Cortex of kidney (tissue), 1 donor: ENCODE measurements at places on chromosomes 11 and 22.

GRCh38 chr22:29994027-29994715, 86.1 kb upstream of the HORMAD2 start:
- DNase-seq = no peak

- no peak for DNase-seq
Observed at GRCh38 chr11:32450372-32450771, 15.0 kb upstream of the WT1 start.

DNA sequence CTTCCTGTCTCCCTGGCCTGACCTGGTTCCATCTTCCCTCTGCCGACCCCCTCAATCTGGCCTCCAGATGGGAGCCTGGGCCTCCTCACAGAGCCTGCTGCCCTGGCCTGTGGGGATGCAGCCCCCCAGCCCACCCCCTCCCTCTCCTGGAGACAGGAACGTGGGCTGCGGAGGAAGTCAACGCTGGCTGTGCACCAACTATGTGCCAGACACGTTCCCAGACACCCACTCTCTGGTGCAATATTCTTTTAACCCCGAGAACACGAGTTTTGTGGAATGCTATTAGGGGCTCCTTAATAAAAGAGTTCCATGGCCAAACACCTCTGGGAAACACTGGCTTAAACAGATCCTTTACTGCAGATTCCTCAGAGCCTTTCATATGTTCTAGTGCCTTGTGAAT, 15.9 kb downstream of the WNT11 start:
- DNase-seq = no peak

DNA sequence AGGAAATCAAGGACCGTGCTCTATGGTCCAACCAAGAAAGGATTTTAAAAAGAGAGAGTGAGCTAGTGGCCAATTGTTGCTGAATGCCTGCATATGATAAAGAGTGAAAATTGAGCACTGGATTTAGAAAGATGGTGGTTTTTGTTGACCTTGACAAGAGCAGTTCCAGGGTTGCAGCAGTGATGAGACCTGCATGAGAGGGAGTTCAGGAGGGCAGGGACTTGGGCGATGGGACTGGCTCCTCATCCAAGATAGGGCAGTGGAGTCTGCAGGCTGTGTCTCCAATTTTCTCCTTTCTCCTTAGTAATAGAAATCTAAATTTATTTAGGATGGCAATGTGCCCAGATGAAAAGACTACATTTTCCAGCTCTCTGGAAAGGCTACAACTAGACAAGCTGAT, 94.0 kb upstream of the B3GAT1 start:
- no peak for DNase-seq

DNA sequence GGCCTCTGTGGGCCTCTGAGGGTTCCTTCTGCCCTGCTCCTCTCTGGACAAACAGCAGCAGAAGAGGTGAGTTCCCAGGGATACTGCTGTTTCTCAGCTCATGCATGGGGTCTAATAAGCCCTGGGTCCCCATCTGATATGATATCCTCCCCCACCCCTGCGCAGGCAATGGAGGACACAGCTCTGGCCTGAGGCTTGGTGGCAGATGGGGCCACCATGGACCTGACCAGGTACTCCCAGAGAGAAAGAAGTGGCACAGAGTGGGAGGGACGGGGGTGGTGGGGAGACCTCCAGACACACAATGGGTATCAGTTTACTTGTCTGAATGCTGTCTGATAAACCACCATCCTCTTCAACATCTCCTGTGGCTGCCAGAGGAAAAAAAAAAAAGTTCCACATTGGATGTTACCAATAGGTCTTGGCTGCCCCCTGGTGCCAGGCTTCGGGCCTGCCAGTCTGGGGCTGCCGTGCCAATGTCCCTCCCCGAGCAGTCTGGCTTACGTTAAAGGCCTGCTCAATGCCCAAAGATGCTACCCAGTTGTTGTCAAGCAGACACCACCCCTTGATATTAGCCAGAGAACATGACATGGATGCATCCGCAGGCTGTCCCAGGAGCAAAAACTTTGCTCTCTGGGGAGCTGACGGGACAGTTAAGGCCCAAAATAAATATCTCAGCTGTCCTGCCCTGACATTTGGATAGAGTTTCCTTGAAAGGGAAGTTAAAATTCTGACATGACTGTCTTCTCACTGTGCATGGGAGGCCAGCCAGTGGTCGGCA, 27.9 kb upstream of the ABCC8 start:
- no peak for DNase-seq

DNA sequence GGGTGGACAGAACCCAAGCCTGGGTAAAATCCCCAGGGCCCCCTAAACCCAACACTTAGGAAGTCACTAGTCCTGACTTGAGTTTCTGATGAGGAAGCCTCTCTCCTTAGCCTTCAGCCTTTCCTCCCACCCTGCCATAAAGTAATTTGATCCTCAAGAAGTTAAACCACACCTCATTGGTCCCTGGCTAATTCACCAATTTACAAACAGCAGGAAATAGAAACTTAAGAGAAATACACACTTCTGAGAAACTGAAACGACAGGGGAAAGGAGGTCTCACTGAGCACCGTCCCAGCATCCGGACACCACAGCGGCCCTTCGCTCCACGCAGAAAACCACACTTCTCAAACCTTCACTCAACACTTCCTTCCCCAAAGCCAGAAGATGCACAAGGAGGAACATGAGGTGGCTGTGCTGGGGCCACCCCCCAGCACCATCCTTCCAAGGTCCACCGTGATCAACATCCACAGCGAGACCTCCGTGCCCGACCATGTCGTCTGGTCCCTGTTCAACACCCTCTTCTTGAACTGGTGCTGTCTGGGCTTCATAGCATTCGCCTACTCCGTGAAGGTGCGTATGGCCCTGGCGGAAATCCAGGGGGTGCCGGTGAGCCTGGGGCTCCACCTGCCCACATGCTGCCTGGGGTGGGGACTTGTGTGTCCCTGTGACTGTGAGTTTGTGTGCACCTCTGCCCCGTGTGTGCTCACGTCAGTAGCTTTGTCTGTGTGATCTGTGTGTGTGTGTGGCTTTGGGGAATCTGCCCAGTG, at the start of gene IFITM1:
Gene IFITM1, plus strand, starts transcription at position 254 of the 767 bp plus-strand sequence. Its CDS starts 131 bp downstream, at position 385.
- DNase-seq = no peak

DNA sequence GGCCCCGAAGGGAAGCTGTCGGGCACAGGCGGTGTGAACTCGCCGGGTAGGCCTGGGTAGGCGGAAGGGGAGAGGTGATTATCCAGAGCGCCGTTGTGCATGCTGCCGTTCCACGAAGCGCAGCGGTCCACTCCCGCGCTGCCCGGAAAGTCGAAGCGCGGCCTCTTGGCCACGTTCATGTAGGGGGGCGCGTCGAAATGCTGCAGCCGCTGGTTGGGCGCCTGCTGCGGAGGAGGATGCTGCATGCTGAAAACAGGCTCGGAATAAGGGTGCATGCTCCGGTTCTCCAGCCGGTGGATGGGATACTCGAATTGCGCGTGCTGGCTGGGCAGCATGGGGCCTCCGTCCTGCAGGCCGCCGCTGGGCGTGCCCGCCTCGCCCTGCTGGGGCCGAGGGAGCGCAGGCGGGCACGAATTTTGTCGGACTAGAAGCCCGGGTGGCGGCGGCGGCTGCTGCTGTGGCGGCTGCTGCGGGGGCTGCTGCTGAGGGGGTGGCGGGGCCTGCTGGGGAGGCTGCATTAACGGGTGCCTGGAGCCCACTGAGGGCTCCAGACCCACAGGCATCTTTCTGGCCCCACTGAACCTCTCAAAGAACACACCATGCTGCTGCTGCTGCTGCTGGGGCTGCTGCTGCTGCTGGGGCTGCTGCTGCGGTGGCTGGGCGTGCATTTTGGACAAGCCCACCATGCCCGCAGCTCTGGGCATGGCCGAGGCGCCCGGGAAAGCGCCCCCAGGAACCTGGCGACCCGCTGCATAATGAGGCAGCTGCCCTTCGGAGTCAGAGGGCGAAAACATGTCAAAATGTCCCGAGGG, 2.3 kb downstream of the MN1 start:
- DNase-seq = no peak

- DNase-seq = no peak
Observed at GRCh38 chr11:58392746-58393145, 13.9 kb downstream of the OR5B3 start.

- no peak for DNase-seq
Observed at GRCh38 chr11:58222721-58223120, 6.0 kb downstream of the OR10Q1 start.

GRCh38 chr22:38736257-38736570, 19.6 kb downstream of the SUN2 start:
- DNase-seq = no peak

GRCh38 chr11:7077101-7077500, 11.7 kb upstream of the RBMXL2 start:
- DNase-seq = no peak

- DNase-seq = no peak
Observed at GRCh38 chr11:85810521-85810870, 445 bp downstream of the SYTL2 start.

DNA sequence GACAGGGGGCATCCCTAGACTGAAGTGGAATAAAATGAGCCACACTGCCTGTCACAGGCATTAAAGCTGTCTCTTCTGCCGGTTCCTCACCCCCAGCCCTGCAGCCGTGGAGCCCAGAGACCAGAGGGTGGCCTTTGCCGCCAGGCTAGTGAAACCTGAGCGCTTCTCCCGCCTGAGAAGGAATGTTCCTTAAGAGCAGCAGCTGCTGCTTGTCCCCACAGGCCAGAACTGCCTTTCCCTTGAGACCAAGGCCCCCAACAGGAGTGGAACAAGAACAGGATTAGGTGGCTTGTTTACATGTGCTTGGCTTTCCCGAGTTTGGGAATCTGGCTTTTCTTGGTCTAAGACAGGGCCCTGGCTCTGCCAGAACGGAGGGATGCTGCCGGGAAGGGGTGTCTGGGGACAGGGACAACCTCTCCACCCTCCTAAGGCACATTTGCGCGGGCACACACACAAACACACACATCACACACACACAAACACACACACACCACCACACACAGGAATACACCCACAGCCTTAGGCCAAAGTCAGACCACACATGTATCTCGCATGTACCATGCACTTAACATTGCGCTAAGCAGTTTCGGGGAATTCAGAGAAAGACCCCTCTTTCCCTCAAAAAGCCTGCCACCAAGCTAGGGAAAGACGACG, 91.8 kb downstream of the FEZ1 start:
- no peak for DNase-seq

GRCh38 chr22:26722159-26722558, 64.8 kb downstream of the MIAT start:
- no peak for DNase-seq

GRCh38 chr11:117300773-117301172, 9.6 kb downstream of the BACE1-AS start:
- DNase-seq = no peak

DNA sequence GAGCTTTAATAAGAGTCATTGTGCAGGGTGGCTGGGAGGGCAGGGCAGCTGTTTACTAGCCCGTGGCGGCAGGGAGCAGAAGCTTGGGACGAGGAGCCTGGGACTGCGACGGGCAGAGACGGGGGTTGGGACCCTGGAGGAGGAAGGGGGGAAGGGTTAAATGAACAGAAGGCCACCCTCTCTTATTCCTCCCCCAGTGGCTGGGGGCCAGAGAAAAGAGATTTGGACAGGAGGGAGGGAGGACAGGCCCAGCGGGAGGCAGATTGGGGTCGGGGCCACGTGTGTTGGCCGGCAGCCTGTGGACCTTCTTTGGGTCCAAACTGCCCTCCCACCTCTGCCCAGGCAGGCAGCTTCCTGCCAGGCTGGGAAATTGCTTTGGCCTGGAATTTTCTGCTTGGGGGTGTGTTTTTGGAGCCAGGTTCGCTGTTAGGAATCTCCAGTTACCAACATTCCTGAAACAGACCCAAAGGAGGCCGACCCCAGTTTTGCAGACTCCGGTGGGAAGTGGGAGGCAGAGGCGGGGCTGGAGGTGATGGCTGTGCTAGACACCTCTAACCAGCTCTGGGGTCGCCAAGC, 50.2 kb downstream of the APOL3 start:
- DNase-seq = no peak

DNA sequence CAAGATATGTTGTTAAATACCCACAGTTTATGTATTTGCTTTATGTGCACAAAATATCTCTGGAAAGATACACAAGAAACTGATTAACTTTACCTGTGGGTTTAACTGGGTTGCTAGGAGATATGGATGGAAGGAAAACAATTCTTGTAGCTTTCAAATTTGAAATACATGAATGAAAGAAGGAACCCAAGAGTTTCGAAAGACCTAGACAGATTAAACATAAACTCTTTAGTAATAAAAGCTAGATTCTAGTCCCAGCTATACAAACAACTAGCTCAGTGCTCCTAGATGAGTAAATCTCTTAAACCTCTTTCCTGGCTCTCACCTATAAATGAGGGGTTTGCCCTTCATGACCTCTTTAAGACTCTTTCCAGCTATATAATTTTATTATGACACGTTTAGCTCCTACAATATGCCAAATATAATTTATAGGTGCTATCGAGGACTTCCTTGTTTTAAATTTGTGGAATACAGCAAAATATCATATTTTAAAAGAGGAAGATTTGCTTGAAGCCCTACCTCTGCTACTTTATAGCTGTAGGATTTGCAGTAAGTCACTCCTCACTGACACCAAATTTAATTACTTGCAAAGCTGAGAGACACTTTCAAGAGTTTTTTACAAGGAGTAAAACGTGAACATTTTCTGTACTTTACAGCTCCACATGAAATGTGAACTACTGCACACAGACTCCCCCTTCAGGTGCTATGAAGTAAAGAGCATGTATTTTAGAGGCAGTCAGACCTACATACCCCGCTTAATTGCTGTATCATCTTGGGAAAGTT, 50.7 kb downstream of the RRAS2 start:
- no peak for DNase-seq

GRCh38 chr11:128269466-128269865, 317.9 kb downstream of the ETS1 start:
- no peak for DNase-seq

GRCh38 chr11:18452927-18453326, 2.7 kb upstream of the LDHAL6A start:
- DNase-seq = no peak

DNA sequence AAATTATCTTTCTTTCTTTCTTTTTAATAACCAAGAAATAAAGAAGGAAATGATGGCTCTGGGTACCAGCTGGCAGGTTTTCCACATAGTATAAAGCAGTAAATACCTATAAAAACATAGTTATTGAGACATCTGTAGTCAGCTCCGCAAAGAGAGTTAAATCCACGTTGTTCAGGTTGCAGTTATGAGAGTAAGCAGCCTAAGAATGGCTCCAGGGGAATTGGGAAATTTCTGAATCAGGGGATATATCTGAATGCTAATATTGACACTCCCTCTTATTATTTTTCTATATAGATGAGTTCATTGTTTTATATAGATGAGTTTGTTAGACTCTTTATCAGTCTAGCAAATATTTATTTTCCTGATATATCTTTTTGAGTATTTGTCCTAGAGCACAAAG, 322.0 kb upstream of the LRRC4C start:
- DNase-seq = no peak

DNA sequence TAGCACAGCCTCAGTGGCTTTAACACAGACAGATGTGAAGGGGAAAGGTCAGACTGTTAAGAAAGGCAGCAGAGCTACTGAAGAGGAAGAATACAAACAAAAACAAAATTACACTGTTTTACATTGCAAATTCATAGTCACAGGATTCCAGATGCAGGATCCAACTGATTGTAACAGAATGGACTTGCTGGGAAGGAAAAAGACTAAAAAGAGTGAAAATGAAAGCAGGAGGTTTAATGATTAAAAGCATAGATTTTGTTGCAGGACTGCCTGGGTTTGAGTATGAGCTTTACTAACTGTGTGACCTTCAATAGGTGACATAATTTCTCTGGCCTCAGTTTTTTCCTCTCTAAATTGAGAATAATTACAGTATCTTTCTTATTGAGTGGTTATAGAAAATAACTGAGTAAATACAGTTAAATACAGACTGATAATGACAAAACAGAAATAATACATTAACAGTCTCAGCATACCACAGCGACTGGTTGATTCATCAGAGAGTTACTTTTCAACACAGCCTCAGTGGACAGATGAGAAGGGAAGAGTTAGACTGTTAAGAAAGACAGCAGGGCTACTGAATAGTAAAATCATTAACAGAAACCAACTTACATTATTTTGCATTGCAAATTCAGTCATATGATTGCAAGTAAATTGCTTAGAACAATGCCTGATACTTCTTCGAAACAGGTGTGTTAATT, 704.2 kb upstream of the TENM4 start:
- no peak for DNase-seq
